ENCODE measurements at places on chromosomes 16 and 17.

DNA sequence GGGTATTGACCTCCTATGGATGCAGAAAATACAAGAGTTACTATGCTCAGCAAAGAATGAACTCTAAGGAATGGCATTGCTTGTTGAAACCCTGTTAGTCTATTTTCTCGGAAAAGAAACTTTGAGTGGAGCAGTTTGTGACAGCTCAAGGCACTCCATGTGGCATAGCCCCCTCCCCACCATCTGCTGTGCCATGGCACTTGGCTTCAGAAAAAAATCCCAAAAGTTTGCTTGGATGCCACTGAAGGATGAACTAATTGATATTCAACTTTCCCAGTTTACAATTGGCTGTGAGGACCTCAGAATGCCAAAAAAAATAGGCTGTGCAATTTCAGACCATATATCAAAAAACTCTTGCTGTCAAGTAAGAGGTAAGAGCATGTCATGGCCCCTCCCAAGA is 1.8 kb downstream of the KRT31 start:
- no peaks in the 10 kb centered on the region for H3K4me1 ChIP-seq
- H3K27me3 ChIP-seq: peaks cover 11% of the 10 kb centered on the region
- H3K4me3 ChIP-seq: no peak overlapping the region
- H3K27ac ChIP-seq: no peak overlapping the region
- DNase-seq: no peak

GRCh38 chr17:18167421-18167820 is 16.2 kb upstream of the ALKBH5 start:
- no peaks in the 10 kb centered on the region for H3K4me1 ChIP-seq
- H3K27ac ChIP-seq: no peak overlapping the region
- H3K4me3 ChIP-seq: no peak overlapping the region
- no peaks in the 10 kb centered on the region for H3K36me3 ChIP-seq

GRCh38 chr17:78831688-78832540 is 8.7 kb downstream of the USP36 start:
- H3K4me3 ChIP-seq: no peak overlapping the region
- H3K4me1 ChIP-seq: peaks cover 20% of the 10 kb centered on the region
- DNase-seq: no peak
- H3K27me3 ChIP-seq: peaks cover 2% of the 10 kb centered on the region
- peaks cover 67% of the 10 kb centered on the region for H3K36me3 ChIP-seq

DNA sequence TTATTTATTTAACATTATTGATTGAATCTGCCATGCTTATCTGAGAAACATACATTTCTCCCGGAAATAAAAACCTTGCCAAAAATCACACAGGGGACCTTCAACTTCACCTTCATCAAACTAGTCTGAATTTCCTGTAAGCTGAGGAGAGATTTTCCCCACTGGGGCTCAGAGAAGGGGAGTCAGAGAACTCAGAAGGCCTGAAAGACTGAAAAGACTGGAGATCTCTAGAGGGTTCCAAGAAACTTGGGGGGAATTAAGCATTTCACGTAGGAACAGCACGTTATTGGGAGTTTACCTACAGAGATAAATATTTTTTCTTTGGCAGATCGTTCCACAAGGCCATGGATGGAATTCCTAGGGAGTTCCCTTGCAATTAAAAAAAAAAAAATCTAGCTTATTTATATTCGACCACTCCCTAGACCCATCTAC is 528 bp upstream of the NOL11 start:
- no peak for DNase-seq
- peak overlapping the region; percentile 99 for H3K4me3 ChIP-seq
- H3K36me3 ChIP-seq: peaks cover 11% of the 10 kb centered on the region
- H3K4me1 ChIP-seq: peaks cover 25% of the 10 kb centered on the region

DNA sequence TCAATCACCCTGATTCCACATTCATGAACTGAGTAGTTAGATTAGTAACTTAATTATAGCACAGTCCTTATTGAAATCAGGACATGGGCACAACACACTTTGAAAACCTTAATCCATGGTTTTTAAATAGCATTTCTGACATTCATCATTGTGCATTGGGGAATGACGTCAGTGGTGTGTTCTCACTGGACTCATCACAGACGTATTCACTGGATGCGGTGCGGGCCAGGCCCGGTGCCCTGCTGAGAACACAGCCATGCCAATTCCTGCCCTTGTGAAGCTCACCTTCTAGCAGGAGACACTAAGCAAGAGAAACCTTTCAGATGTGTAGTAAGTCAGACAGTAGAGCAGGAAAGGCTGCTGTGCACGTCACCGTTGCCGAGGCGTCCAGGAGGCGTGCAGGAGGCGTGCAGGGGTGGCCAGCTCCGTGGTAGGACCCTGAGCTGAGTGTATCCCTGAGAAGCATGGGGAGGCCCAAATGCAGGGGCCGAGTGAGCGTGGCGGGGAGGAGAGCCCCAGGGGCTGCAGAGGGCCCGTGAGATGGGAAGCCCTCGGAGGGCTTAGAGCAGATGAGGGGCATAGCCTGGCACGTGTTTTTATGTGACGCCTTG is 12.9 kb downstream of the BANP start:
- peak overlapping the region; percentile 73 for H3K4me3 ChIP-seq
- peaks cover 7% of the 10 kb centered on the region for H3K27me3 ChIP-seq
- no peak for DNase-seq
- H3K4me1 ChIP-seq: peaks cover 69% of the 10 kb centered on the region
- peak overlapping the region; percentile 95 for H3K27ac ChIP-seq
- no peaks in the 10 kb centered on the region for H3K36me3 ChIP-seq

DNA sequence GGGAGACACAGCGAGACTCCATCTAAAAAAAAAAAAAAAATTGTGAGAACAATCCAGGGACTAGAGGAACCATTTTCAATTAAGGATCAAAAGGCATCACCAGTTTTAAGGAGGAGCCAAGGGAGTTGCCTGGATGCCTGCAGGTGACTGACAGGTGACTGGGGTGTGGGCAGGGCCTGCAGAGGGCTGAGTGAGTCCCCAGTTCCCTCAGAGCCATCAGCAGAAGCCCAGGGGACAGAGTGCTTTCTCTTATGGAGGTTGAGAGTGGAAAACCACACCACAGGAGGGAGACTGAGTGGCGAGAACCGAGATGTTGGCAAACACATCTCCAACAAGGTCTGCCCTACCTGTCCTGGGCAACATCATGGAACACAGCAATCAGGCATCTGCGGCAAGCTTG is 27.1 kb upstream of the CREBBP start:
- H3K36me3 ChIP-seq: no peaks in the 10 kb centered on the region
- no peak overlapping the region for H3K27ac ChIP-seq
- H3K27me3 ChIP-seq: peaks cover 3% of the 10 kb centered on the region
- no peaks in the 10 kb centered on the region for H3K4me1 ChIP-seq

GRCh38 chr17:72603420-72604242 is 482.8 kb downstream of the SOX9 start:
- no peak overlapping the region for H3K4me3 ChIP-seq
- H3K27me3 ChIP-seq: peaks cover 11% of the 10 kb centered on the region

Measured in immature natural killer cell (primary cell).